ENCODE measurements at places on chromosomes 7 and 10.

- DNase-seq = no peak
Measured at GRCh38 chr7:106802589-106802988, 62.5 kb upstream of the PIK3CG start.

DNA sequence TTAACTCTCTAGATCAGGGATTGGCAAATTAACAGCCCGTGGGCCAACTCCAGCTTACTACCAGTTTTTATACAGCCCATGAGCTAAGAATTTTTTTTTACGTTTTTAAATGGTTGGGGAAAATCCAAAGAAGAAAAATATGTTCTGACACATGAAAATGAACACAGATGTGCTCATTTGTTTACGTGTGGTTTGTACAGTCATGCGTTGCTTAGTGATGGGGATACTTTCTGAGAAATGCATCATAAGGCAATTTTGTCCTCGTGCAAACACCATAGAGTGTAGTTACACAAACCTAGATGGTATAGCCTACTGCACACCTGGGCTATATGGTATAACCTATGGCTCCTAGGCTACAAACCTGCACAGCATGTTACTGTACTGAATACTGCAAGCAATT lies 8.3 kb upstream of the SMKR1 start:
- DNase-seq = no peak

DNA sequence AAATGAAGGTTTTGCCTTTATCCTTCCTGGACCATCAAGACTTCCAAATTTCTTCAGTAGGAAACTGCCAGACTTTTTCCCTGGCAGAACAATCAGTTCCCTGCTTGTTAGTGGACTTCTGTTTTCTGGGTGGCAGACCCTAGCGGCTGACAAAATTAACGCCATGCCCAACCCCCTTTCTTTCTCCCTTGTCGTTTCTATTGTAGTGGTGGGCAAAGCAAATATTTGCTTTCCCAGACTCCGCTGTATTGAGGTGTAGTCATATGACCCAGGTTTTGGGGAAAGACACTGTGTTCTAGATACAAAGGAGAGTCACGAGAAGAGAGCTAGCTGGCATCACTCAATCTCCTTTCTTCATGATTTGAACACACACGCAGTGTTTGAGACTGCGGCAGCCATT lies 7.7 kb downstream of the PON2 start:
- no peak for DNase-seq

- no peak for DNase-seq
Measured at GRCh38 chr10:96306516-96306915, 2.3 kb downstream of the DNTT start.

DNA sequence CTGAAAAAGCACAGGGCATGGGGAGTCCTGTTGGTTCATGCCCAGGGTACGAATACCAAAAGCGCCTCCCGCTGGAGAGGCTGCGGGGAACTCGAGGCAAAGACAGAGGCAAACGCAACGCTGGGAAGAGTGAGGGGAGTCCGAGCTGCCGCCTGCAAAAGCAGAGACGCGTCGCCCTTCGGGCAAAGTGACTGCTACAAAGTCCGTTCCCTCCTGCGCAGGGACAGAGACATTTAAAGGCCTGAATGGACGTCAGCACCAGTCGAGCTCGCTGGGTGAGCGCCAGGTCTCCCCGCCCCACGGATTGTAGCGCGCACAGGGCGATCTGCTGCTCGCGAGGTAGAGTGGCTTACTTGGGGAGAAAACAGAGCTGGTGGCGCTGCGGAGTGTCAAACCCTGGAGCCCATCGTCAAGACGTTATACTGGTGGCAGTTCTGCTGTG lies 732.8 kb downstream of the ZWINT start:
- DNase-seq = no peak

DNA sequence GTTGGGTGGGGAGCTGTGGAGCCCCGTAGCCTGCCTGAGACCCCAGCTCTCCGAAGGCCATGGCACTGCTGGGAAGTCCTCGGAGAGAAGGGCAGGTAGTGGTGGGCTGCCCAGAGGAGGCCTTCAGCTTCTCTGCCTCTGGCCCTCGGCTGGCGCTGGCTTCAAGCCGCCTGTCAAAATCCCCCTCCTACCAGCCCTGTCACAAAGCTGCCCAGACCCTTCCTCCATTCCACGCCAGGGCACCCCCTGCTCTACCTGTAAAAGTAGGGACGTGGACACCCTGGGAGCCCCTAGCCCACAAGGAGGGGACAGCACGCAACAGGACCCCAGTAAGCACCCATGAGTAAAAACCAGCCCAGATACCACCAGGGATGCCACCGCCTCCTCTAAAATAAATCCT lies 31.6 kb downstream of the MAD1L1 start:
- no peak for DNase-seq

- no peak for DNase-seq
Measured at GRCh38 chr7:37016064-37016878, 292.0 kb upstream of the AOAH start.

DNA sequence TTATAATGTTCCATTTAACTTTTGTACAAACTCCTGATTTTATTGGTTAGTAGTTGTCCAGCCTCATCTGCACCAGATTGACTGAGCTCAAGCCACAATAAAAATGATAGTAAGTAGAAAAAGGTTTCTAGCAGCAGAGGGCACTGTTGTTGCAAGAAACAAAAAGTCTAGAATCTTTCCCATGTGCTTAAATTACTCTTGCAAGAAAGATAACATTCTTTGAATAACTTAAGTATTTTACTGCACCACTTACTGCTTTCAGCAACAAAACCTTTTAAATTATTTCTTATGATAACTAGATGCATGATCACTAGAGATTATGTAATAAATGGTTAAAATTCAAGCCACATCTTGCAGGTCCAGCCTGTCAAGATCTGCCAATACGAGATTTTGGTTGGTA lies 27.0 kb downstream of the LMOD2 start:
- DNase-seq = no peak

GRCh38 chr7:90313907-90314306 lies 7.2 kb downstream of the FAM237B start:
- no peak for DNase-seq

DNA sequence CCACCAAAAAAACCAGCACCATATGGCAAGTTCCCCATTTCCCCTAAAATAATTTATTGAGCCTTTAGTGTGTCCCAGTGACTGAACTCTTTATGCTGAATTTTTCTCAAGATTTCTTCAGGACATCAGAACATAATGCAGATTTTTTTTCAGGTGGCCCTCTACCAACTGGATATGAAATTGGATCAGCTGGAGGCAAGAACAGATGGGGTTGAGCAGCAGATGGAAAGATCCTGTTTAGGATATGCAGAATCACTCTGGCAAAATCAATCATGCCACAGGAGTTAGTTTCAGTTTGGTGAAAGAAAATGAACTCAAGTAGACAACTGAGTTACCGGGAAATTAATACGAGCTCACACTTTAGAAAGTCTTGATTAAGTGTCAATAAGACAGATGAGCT lies 761.5 kb upstream of the C7orf33 start:
- DNase-seq = no peak

DNA sequence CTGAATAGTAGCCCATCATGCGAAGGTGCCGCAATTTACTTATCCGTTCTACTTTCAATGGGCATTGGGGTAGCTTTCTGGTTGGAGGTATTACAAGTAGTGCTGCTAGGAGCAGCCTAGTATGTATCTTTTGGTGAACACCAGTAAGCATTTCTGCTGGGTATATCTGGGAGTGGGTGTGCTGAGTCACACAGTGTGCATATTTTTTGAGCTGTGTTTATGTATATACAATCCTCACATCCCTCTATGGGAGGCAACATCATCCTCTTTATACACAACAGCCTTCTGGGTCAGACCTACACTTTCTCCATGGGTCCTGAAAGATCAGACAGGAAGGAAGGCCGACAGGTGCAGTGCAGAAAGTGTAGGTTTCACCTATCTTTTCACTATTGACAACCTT lies 36.3 kb downstream of the PYROXD2 start:
- no peak for DNase-seq

DNA sequence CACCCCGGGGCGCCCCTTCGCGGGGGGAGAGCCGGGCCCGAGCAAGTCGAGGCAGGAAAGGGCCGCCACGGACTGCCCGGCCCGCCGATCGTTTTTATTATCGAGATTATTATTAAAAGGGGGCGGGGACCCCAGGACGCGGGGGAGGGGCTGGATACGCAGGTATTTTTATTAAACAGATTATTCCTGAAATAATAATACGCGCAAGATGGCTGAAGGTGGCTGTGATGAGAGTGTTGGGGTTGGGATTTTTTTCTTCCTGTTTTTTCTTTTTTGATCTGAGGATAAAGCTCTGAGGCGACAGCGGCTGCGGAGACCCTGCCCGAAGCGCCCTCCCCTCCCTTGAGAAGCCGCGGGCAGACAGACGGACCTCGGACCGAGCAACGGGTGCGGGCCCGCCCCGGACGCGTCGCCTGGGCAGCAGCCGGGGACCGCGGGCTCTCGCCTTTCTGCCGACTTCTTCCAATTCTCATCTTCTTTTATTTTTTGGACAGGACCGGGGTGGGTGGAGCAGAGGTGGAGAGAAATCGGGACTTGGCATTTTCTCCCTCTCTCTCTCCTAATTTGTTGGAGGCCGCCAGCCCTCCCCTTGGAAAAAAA lies 1.4 kb upstream of the TRIM8 start:
- DNase-seq = peak; percentile 51

DNA sequence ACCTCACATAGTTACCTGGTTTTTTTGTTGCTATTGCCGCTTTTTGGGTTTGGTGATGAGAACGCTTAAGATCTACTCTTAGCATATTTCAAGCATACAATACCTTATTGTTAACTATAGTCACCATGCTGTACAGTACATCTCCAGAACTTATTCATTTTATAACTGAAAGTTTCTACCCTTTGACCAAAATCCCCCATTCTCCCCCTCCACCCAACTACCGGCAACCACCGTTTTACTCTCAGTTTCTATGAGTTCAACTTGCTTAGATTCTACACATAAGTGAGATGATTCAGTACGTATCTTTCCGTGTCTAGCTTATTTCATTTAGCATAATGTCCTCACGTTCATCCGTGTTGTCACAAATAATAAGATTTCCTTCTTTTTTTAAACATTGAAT lies 86.7 kb upstream of the IL6 start:
- DNase-seq = no peak

DNA sequence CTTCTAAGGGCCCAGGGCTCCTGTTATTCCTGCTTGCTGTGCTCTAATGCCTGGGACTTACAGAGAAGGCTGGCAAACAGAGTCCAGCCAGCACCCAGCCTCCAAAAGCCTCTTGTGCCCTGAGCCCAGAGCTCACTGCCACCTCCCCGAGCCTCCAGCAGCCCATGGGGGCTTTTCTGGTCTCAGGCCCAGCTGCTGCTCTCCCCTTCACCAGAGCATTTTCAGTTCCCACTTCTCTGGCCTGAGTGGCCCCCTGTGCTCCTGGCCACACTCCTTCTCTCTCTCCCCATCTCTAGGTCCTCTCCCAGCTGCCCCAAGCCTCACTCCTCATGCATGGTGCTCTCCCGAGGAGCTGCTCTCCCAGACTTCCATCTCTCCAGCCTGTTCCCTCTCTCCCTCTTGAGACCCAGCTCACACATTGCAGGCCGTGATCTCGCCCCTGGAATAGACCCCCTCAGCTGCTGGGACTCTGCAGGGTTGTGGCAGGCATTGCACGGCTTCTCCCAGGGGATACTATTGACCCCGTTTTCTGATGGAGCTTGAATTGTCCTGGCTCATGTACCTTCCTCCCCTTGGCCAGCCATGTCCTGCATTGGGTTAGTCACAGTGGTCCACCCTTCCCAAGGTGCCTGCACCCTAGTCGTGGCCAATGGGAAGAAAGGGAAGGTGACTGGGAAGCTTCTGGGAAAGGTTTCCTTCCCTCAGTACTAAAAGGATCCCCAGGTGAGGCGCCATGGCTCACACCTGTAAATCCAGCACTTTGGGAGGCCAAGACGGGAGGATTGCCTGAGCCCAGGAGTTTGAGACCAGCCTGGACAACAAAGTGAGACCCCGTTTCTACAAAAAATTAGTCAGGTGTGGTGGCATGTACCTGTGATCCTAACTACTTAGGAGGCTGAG lies 9.0 kb upstream of the RASSF4 start:
- DNase-seq = no peak

- no peak for DNase-seq
Measured at GRCh38 chr10:98414578-98414931, 427 bp downstream of the PYROXD2 start.

GRCh38 chr10:895324-895723 lies 36.2 kb downstream of the LARP4B start:
- no peak for DNase-seq

DNA sequence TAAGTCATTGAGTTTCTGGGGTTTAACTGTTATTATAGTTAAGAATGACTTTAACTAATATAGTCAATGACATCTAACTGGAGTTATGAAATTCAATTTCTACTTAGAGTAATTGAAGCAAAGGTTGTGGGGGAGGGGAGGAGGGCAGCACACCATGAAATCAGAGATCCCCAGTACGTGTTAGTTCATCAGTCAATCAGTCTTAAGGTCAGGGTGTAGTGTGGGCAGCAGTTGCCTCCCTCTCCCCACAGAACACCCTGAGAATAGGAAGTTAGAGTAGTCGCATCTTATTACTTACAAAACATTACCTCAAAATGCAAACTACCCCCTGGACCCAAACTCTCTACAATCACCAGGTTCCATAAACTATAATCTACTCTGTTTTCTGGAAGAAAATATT lies 7.0 kb upstream of the HPS1 start:
- no peak for DNase-seq

GRCh38 chr7:73739387-73739767 lies 775 bp upstream of the ABHD11 start:
- no peak for DNase-seq

DNA sequence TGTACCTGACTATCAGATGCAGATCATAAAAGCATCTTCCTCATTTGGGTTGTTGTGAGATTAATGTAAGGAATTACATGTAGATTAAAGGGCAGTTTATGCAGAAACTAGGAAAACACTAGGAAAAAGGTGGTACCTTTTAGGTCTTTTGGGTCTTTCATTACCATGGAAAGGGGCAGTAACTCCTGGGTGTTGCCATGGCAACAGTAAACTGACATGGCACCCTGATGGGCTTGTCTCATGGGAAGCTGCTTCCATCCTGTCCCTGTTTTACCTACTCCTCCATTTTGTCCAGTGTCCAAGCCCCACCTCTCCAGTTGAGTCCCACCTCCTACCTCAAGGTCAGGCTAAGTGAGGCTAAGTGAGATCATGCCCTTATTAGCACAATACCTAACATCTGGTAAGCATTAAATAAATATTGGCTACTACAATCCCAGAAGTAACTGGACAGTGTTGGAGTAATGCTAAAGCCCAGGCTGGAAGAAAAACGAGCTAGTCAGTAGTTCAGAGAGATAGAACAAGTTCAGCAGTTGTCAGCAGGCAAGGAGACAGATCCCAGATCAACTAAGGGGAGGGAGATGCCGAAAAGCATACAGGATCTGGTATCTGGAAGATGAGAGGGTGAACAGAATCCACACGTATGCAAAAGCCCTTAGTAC lies 240.0 kb upstream of the AUTS2 start:
- DNase-seq = no peak

- DNase-seq = no peak
Measured at GRCh38 chr7:85000735-85001350, 186.0 kb downstream of the SEMA3D start.

All from activated CD4-positive, alpha-beta T cell treated with anti-CD3 and anti-CD28 coated beads, Interleukin-2, amount 50 U/mL, for 1 hour (primary cell).